ENCODE measurements at places on chromosomes 4 and X. TPM values are rescaled to one million over a fixed set of nuclear protein-coding genes. Genes with fewer than 3 reads are reported as not detected.

DNA sequence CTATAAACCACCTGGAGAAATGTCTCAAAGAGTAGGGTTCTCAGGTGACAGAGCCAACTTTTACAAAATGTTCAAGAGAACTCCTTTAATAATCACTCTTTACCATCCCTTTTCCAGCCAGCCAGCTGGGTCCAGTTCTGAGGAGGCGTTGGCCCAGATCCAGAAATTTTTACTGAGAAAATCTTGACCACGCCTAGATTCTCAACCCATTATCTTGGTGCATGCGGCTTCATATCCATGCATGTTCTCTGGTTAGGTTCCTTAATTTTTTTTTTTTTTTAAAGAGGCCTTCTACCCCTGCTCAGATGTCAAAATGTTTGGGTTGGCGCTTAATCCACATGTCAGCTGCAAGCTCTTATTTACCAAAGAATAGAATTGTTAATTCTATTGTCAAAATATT is 12.0 kb upstream of the MAP7D2 start:
- no peak for DNase-seq

DNA sequence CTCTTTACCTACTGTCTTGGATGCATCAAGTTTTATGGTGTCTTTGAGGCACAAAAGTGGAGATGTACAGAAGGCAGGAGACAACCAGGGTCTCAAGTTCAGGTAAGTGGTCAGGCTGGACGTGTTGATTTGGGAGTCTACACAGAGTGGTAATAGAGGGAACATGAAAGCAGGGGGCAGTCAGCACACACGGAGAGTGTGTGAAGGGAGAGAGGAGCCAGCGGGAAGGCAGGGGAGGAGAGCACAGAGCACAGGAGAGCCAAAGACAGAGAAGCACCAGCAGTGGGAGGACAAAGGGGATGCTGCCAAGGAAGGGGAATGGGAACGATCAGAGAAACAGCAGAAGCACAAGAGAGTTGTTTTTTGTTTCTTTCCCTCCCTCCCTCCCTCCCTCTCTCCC is 32.9 kb downstream of the TMEM150C start:
- DNase-seq: no peak

The SAGE1 gene
- not detected for total RNA-seq

The BGN gene
- total RNA-seq: 40.6 TPM

The ENPEP gene
- total RNA-seq: 2.7 TPM

DNA sequence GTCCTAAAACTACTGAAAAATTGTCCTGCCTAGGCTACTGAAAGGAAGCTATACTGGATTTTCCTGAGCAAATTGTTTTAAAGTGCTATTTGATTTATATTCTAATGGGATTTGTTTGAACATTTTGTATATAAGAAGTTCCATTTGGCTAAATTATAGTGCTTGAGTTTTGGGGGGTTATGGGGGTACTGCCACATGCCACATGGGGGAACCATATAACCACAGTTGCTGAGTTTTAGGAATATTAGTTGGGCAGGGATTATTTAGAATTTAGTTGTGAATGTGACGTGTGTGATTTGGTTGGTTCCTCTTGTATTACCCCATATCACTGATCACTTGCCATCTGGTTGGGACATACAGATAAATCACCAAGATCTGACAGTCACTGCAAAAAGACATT is 224.5 kb upstream of the TAPT1 start:
- DNase-seq: no peak

The CC2D2A gene
- 8.2 TPM for total RNA-seq

DNA sequence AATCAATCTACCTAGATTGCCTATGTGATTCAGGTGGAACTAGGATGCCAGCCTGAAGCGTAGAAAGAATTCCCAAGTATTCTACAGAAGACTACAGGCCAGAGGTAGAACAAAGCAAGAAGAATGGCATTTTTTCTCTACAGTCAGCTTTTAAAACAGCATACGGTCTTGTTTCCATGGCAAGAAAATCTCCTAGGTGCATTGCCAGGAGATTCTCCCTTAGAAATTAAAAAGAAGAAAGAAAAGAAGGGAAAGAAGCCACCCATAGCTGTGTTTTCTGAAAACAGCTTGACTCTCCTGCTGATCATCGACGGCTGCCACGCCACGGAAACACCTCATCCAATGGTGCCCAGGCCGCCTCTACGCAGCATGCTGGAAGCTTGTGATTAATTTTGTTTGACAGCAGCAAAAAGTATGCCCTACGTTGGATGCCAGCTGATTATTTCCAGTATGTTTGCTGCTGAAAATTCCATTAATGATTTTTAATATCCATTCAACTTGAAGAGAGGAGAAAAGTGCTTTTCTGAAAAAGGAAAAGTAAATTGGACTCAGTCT is 24.1 kb downstream of the ANK2 start:
- no peak for DNase-seq

DNA sequence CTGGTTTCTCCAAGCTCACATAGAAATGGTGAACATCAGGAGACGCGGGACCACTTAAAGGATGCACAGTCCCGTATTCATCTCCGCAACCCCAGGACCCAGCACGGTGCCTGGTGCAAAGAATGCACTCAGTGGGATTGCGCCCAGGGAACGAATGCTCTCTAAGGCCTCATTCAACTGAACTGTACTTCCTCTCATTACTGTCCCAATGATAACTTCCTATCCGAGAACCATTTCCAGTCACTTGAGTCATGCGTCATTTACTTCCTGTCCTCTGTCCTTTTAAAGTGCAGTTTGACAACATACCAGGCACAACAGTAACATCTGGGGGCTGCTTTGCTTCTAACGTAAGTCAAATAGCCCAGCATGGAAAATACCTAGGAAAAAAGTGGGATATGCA is 75.7 kb downstream of the RBM47 start:
- DNase-seq: no peak

DNA sequence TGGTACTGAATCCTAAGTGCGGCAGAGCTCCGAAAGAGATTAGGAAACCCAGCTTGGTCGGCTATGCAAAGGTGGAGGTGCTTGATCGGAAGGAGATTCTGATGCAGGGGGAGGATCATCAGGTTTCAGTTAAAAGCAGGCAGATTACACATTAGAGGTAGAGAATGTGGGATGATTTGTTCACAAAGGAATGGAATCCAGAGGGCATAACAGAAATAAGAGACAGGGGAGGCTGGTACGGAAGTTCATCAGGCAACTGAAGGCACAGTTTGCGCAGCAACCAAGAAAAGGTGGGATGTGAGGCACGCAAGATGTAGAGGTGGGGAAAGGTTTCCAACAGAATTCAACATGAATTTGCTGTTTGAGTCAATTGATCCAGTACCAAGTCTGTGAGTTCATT is 424 bp upstream of the ZNF330 start:
- no peak for DNase-seq

- no peak for DNase-seq
Observed at GRCh38 chr4:105541420-105541819, 11.0 kb upstream of the ARHGEF38 start.

The PNMA6F gene
- total RNA-seq: not detected

DNA sequence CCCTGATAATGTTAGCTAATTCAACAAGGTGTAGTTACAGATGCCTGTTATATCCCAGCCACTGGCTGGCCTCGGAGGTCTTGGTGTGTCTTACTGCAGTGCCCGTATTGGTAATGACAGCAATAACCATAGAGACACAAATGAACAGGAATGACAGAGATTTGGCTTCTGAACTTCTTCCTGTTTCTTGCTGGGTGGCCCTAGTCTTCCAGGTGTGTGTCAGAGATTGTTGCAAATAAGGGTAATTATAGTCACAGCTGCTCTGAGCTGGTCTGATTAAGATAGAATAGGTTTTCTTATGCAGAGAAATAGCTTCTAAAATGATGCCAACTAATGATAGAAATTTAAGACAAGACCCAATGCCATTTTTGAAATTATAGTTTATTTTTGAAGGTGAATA is 64.1 kb upstream of the MAD2L1 start:
- DNase-seq: no peak

GRCh38 chr4:152094970-152095700 is 334.3 kb upstream of the GATB start:
- no peak for DNase-seq

- DNase-seq: no peak
Observed at GRCh38 chrX:27915617-27916016, 65.6 kb downstream of the DCAF8L1 start.

DNA sequence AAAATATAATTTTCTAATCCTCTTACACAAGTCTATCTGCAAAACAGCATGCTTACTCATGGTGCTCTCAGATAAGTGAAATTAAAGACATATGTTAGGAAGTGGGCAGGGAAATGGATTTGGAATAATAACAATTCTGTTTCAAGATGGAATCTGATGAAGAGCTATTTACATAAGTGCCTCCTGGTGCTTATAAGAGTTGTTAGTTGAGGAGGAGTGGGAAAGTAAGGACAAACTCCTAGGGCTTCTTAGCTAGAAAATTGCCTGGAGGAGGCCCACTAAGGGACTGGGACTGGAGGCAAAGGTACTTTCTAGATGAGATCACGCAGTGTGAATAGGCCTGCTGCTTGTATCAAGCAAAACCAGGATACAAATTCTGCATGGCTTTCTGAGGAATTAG is 939.8 kb downstream of the GLUD2 start:
- no peak for DNase-seq

DNA sequence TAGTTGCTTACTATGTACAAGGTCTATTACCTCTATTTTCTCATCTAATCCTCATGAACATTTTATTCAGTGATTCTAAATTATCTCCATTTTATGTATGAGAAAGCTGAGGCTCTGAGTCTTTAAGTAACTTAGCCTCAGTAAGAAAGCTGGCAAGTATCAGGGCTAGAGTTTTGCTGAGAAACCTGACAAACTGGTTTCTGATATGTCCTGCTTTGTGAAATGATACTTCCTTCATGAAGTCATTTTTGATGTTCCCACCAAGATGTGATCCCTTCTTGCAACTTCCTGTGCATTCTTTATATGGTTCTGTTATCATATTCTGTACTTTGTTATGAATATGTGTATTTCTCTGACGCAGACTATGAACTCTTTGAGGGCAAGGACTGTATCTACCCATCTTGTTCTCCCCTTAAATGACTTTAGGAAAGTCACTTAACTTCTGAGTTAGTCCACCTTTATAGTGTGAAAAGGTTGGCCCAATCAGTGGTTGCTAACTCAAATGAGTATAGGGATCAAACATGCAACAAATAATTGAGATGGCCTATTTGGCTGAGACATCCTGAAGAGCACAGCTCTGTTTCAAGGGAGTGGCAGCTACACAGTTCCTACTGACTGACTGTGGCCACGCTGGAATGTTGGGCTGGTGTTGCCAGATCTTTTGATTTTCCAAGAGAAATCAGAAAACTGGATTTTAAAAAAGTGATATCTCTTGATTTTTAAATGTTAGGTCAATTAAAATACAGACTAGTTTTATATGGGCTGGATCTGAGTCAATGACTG is 127.9 kb upstream of the AMOT start:
- no peak for DNase-seq

The ADH1A gene
- total RNA-seq: 0.57 TPM

DNA sequence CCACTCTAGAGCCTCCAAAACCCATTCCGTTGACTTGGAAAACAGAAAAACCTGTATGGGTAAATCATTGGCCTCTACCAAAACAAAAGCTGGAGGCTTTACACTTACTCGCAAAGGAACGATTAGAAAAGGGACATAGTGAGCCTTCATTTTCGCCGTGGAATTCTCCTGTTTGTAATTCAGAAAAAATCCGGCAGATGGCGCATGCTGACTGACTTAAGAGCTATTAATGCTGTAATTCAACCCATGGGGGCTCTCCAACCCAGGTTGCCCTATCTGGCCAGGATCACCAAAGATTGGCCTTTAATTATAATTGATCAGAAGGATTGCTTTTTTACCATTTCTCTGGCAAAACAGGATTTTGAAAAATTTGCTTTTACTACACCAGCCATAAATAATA is 60.8 kb downstream of the ZNF732 start:
- no peak for DNase-seq

The TFDP3 gene
- not detected for total RNA-seq

- no peak for DNase-seq
Observed at GRCh38 chrX:57607295-57608187, 15.7 kb downstream of the ZXDB start.

DNA sequence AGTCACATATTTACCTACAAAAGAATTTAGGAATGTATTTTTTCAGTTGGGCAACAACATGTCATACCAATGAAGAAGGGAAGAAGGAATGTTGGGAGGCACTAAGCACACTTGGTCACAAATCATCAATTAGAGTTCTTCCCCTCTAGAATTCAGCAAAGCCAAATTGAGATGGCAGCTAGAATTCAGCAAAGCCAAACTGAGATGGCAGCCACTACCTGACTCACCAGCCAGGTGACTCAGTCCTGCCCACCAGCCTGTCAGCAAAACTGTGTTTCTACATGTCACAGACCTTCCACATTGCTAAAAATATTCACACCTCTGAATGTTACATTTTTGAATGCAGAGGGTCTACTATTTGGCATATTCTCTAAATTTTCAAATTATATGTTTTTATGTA is 63.2 kb upstream of the NOCT start:
- no peak for DNase-seq
